ENCODE measurements at places on chromosomes 1 and 21.

GRCh38 chr1:11796036-11796828 lies 9.5 kb downstream of the MTHFR start:
- DNase-seq: peak; percentile 74

GRCh38 chr1:155086128-155086741 lies 7.6 kb downstream of the EFNA3 start:
- peak; percentile 36 for DNase-seq

DNA sequence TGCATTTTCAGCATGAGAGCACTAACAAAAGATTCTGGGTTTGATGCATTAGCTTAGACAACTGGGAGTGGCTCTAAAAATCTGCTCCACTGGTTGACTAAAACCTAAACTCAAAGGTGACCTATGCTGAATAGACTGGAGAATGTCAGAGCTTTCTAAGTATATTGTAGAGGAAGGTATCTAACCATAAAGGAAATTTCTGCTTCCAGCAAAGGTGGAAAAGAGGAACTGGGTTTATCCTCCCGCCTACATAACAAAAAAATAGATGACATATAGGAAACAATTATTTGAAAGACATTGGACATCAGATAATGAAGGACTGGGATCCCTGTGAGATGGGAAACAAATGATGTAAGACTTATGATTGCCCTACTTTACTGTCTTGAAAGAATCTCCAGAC lies 35.8 kb upstream of the CR2 start:
- no peak for DNase-seq

GRCh38 chr1:2950926-2951305 lies 70.4 kb upstream of the ACTRT2 start:
- DNase-seq: no peak

GRCh38 chr21:15204140-15204969 lies 139.6 kb upstream of the NRIP1 start:
- DNase-seq: no peak

DNA sequence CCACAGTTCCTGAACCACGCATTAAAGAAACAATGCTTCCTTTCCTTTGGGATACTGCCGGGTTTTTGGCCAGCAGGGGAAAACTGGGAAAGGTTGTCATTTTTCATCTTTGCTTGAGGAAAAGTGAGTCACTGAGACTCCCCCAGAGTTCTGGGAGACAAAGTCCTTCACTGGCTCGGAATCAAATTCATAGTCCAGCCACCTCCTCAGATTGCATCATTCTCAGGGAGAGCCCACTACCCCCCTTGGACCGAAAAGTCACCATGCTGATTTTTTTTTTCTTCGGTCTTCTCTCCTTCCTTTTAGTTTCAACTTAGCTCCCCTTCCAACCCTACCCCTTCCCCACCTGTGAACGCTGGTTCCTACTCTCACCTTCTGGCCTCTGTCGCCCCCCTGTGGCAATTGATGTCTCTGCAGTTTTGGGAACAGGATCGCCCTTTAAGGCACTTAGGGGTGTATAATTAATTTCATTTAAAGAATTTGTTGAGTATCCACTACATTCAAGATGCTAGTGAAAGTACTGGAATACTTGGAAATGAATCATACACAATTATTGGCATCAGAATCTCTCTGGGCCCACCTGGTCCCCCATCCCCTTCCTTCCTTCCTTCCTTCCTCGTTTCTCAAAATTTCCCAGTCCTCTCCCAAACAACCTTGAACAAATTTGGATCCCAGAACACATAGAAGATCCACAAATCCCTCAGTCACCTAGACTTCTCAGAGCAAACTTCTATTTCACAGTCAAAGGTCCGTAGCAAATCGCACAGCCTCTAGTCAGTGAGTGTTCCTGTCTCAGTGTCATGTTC lies 6.9 kb downstream of the ACKR1 start:
- peak; percentile 49 for DNase-seq
